ENCODE measurements at places on chromosomes 16 and 17. TPM values are rescaled to one million over a fixed set of nuclear protein-coding genes. Genes with fewer than 3 reads are reported as not detected.

Gene CHST4
- total RNA-seq: 0.82 TPM

Gene ZNF624
- total RNA-seq: 3.7 TPM

Gene RDM1
- not detected for total RNA-seq

Gene ADAD2
- 1.6 TPM for total RNA-seq

Gene SMPD3
- total RNA-seq: 44.8 TPM

Gene ZNRF1
- 7.5 TPM for total RNA-seq

Gene ANKRD40
- 82.4 TPM for total RNA-seq

Gene SOST
- not detected for total RNA-seq

Gene NLRC3
- total RNA-seq: 0.65 TPM

Gene ATP2A1
- 0.32 TPM for total RNA-seq

Gene TIMP2
- total RNA-seq: 155 TPM

Gene ZNF423
- total RNA-seq: 22.9 TPM

DNA sequence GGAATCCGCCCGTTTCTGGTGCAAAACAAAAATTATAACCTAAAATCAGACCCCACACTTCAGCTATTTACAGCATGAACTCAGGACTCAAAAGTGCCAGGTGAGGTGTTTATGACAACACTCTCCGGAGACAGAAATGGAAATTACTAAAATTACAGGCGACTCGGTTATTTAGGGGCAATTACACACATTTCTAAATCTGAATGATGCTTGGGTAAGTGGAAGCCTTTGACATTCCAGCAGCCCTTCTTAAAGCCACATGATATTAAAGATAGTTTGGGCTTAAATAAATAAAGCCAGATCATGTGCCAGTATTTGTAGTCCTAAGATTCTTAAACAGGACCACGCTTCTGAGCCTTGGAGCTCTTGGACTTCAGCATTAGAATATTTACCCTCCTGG is 36.7 kb upstream of the PMP22 start:
- no peak for DNase-seq

DNA sequence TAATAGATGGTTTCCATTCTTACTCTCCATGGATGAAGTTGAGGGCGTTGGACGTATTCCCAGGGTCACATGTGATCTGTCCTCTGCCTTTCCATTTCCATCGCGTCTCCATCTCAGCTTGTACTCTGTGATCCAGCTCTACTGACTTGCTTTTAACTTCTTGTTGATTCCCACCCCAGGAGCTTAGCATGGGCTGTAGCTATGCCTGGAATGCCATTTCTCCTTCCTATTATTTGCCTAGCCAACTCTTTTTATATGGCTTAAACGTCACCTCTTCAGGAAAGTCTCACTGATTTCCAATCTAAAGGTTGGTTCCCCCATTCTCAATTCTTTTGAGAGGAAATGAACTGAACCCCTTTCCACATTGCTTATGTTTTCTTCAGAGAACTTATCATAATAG is 475.9 kb downstream of the XYLT1 start:
- DNase-seq: no peak

- no peak for DNase-seq
Observed at GRCh38 chr17:29709866-29710519, 87.3 kb upstream of the CORO6 start.

GRCh38 chr17:67020293-67020766 is 24.0 kb upstream of the CACNG1 start:
- no peak for DNase-seq

DNA sequence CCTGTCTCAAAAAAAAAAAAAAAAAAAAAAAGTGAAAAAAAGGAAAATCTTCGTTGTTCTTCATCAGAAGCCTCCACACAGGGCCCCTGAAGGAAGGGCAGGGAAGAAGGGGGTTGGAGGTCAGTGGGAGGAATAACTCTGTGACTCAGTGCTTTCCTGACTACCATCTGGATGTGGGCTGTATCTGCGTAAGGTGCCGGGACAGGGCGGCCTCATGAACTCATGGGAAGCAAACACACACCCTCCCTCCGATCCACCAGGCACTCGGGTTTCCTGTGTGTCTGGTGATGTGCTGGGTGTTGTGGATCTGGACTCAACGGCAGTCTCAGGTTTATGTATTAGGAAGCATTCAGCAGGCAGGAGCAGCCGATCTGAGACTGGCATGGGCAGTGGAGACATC is 691.6 kb downstream of the WWOX start:
- DNase-seq: no peak

DNA sequence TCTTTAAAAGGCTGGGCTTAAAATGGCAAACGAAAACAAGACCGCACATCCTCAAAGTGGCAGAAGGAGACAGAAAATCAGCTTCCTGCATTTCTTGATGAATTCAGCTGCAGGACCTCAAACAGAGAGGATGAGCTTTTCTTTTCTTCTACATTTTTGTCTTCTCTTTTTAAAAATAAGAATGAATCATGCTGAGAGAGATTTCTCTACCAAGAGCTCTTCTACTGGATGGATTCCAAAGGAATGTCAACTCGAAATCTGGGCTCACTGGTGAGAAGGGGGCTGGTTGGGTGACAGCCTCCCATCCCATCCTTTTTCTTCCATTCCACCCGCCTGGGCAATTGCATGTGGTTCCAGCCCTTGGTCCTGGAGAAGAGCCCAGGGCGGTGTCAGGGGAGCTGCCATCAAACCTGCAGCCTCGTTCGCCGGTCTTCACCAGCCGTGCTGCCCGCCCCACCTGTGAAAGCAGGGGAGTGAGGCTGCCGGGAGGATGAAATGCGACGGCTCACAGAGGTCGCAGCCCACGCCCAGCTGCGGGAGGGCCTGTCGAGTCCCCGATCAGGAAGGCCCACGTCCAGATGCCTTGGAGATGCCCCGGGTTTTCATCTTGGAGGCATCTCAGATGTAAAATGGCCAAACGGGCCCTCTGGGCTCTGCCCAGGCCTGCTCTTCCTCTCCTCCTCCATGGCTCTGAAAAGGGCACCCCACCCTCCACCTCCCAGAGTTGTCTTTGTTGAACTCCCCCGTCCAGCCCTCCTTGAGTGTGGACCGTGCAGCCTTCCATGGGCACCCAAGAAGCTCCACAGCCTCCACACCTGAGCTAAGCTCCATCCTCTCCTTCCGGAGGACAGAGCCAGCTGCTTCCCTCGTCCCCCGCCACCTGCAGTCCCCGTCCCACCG is 121.9 kb downstream of the FOXL1 start:
- no peak for DNase-seq

GRCh38 chr16:19860166-19861041 is 24.2 kb downstream of the GPRC5B start:
- no peak for DNase-seq

- DNase-seq: no peak
Observed at GRCh38 chr17:79838522-79839274, 542 bp downstream of the CBX4 start.

DNA sequence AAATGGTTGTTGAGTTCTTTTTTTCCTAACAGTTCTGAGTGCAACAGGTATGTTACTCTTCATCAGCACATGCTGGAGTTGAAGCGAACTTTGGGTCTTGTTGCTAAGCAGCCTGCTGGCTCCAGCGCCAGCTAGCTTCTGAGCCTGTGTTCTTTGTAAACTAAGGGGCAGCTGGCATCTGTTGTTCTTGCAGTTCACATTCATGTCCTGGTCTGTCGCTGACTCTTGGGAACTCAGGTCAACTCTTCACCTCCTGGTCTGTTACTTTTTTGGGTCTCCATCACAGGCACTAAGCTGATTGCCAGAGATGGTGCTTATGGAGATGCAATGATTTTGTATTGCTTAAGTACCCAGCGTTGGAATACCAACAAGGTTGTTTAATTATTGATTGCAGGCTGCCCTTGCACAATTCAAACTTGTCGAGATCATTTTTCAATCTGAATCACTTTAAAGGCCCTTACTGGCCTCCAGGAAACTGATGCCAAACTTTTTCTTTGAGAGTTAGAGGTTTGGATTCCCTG is 40.9 kb downstream of the USP10 start:
- no peak for DNase-seq

- DNase-seq: no peak
Observed at GRCh38 chr16:10906914-10907756, 30.1 kb downstream of the CIITA start.

DNA sequence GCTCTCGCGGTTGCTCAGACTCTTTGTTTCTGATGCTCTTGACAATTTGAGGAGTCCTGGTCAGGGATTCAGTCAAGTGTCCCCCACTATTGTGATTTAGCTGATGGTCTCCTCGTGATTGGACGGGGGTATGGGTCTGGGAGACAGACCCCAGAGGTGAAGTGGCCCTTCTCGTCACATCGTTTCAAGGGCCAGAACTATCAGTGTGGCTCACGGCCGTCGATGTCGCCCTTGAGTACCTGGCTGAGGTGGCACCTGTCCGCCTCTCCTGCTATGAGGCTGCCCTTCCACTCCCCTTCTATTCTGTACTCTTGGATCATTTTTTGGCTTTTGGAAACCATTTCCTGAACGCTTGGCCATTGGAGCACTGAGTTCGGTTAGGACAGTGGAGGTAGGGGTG is 7.4 kb upstream of the MEAK7 start:
- DNase-seq: no peak

- DNase-seq: no peak
Observed at GRCh38 chr17:77875881-77876509, 82.5 kb upstream of the TNRC6C start.

DNA sequence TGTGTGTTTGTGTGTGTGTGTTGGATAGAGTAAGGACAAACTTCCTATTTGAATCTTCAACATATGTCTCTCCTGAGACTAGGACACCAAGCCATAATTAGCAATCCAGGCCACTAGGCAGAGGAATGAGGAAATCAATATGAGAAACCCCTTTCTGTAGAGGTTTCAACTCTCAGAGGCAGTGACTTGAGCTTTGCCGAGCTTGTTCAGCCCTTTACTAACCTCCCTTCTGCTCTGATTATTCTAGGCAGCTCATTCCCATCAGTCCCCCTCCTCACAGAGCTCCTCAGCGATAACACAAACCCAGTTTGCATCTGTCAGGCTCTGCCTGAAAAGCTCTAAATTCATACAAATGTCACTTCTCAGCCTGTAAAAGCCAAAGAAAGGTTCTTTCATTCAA is 1030.3 kb downstream of the CDH8 start:
- DNase-seq: no peak

DNA sequence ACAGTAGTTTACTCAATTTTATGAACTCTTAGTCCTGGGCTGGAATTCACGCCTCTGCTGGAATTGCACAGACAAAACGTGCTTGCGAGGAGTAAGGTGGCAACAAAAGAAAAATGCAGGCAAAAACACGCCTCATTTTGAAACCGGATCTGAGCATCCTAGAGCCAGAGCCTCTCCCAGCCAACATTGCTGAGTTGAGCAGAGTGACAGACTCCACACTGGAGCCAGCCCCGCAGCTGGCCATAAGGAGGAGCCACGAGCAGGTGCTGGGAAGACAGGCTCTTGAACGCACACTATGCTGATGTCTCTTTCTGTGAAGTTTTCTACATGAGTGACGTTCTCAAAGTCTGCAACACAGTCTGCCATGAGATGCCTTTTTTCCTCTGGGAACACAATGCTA is 14.6 kb upstream of the HSBP1 start:
- DNase-seq: no peak

DNA sequence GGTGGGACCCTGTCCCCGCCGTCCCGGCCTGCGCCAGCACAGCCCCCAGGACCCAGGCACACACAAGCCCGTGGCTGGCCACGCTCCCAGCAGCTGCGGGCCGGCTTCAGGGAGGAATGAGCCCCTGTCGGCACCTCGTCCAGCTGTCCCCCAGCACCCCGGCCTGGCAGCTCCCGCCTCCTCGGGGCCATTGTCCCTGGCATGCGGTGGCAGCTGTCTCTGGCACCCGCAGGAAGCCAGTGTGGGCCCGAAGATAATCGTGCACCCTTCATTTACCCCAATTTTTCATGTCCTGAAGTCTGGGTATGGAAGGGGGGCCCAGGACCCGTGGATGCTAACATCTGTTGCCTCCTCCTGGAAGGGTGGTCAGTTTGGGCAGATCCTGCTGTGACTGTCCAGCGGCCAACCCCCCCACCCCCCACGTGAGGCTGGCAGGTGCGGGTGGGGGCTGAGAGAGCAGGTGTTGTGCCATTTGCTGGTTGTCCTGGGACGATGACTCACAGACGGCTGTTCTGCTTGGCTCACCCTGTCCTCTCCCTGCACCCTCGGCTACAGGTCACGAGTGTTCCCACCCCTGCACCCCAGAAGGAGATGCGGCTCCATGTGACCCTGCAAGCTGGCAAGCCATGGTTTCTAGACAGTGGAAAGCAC is 4.0 kb upstream of the LMF1 start:
- DNase-seq: no peak

DNA sequence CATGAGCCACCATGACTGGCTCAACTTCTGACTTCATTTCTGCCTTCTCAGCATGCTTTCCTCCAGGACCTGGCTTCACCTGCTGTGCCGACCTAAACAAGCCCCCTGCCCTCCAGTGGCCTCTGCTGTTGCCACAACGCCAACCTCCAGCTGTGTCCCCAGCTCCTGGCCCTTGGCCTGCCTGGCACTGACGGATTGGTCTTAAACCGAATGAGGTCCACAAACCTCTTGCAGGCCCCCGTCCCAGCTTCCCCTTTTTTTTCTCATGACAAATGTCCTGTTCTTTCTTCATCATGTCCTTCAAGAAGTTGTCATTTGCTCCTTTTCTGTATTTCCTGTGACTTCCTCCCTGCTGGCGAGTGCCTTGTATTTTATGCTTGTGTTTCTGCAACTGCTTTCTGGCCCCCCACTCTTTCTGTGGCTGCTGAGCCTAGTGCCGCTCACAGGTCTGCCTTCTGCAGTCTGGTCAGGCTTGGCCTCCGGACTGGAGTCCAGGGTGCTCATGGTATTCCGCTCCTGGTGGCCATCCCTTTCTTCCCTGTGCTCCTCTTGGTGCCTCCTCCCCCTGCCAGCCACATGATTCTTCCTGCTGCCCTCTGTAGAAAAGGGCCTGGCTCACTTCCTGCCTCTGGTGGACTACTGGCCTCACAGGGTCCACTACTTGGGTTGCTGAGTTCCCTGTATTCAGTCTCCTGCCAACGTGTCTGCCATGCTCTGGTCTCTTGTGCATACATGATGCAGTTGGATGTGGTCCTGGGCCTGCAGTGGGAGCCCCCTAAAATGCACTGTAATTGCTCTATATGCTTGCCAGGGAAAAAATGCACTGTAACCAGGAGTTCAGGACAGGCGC is 2.9 kb downstream of the ATP6V0C start:
- no peak for DNase-seq

DNA sequence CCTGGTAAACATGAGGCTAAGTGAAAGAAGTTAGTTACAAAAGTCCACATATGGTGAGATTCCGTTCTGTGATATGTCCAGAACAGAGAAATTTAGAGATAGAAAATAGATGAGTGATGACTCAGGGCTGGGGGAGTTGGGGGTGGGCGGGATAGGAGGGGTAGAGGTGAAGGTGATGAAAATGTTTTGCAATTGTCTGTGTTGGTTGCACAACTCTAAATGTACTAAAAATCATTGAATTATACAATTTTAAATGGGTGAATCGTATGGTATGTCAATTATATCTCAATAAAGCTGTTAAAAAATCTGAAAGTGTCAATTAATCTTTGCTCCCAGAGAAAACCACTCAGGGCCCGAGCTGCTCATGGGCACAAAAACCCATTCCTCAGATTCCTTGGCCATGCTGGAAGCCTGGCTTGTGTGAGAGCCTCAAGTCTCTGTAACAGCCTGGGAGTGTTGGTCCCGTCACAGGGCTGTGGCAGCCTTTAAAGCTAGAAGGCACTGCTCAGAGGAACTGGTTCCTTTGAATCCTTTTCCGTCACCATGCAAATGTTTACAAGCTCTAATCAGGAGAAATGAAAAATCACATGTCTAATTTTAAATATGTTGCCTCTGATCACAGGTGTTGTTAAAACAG is 225.3 kb downstream of the WWOX start:
- DNase-seq: no peak

GRCh38 chr17:41420134-41420533 is 4.3 kb downstream of the KRT37 start:
- DNase-seq: no peak

GRCh38 chr17:42485680-42486079 is 27.0 kb downstream of the ATP6V0A1 start:
- DNase-seq: no peak

- DNase-seq: no peak
Observed at GRCh38 chr17:50194140-50194933, 7.1 kb downstream of the COL1A1 start.
